ENCODE measurements at places on chromosomes 7 and 10.

- no peak for DNase-seq
Measured at GRCh38 chr7:88046839-88047573, 113.0 kb downstream of the ADAM22 start.

- DNase-seq: no peak
Measured at GRCh38 chr10:61973906-61974305, 72.4 kb downstream of the ARID5B start.

DNA sequence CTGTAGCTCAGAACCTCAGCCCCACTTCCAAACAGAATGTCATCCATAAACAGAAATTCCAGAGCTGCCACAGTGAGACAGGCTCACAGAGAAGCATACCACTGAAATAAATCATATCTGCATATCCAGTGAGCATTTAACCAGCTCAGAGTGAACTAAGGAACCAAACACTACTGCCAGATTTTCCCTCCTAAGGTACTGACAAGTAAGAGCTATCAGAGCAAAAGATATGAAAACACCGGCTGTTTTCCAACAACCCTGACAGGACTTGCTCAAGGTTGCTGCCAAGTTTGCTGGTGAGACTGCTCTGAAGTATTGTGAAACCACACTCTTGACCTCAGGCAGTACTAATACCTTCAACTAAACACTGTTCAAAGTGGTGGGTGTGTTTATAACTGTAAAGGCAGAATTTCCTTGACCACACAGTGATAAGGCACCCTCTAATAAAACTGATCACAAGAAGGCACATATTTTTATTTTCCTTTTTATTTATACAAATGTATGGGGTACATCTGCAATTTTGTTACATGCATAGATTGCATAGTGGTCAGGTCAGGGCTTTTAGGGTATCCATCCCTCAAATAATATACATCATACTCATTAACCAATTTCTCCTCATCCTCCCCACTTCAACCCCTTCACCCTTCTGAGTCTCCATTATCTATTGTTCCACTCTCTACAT is 18.3 kb downstream of the SGMS1 start:
- DNase-seq: peak; percentile 16

DNA sequence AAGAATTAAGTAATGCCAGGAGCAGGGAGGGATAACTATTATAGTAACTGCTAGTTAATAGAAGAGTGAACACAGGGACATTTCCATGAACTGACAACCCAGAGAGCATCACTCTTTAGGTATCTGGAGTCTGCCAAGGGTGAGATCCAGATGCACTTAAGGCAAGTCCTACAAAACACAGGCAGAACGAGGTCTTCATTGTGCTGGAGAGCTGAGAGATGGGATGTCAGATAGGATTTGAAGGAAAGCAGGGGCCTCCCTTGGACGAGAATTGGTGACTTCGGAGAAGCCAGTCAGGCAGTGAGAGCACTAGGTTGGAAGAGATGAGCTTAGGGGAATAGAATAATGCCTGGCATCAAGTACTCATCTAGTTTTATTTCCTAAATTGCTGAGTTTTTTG is 684.5 kb downstream of the GATA3 start:
- DNase-seq: no peak

DNA sequence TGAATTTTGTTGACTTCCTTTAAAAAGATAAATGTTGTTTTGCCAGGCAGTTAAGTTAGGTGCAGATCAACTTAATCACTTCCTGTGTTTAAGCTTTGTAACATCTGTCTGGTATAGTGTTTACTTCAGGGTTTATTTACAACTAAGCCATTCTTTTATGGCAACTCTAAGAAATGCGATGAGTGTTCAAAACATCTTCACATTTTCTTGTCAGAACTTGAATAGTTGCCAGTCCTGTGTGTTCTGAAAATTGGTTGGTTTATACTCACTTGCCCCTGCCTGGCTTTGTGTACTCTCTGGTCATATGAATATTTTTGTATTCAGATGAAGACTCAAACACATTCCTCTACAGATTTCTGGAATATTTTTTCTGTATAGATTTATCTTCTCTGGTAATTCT is 327.2 kb downstream of the MDFIC start:
- no peak for DNase-seq

DNA sequence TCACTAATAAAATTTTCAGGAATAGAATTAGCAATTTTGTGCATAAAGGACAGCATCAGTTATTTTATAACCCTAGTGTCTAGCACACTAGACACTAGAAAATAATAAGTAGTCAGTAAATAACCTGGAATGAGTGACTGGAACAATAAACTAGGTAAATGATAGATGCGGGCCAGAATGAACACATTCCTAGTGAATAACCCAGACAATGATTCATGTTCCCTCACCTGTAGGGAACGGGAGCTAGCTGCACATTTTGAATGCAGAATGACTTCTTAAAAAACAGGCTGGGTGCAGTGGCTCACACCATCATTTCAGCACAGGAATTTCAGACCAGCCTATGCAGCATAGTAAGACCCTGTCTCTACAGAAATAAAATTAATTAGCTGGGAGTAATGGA is 3.2 kb upstream of the ATOH7 start:
- DNase-seq: no peak

DNA sequence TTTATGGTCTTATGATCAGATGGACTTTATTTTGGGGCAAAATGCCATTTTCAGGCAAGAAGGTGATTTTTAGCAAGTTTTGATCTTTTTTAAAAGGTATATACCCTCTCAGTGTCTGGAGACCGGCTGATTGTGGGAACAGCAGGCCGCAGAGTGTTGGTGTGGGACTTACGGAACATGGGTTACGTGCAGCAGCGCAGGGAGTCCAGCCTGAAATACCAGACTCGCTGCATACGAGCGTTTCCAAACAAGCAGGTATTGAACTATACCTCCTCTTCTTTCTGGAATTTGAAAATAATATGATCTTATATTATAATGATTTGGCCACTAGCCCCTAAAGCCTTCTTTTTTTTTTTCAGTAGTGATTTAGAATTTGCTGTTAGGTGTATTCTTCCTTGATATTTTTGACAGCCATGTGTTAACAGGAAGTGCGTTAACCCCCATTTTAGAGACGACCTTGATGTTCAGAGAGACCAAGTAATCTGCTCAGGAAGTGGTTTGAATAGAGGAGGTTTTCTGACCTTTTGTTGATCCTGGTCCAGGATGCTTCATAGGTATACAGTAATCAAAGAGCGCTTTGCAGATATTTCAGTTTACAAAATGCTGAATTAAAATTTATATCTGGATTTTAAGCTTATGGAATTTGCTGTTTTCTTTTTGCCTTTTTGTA is 6.2 kb downstream of the BUB3 start:
- DNase-seq: no peak

Data from SK-MEL-5 (cell line).